Stimulated activated CD4-positive, alpha-beta T cell treated with anti-CD3 and anti-CD28 coated beads, Interleukin-2, amount 100 ng/mL, for 4 hours (primary cell): ENCODE measurements at places on chromosomes 13 and 19.

DNA sequence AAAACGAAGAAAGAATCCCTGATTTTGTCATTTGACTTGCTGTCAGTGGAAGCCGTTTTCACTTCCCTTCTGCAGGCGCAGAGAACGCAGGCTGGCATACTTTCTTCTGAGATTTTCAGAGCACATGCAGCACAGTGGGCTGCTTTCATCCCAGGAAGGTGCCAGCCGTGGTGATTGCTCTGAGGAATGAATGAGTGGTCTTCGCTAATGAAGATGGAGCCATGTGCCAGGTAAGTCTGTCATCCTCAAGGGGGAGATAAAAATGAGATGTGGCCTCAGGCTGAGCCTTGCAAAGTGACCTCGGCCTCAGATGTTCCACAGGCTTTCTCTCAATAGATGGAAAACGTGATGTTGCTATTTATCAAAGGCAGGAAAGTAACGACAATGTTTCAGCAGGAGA, 94.6 kb upstream of the FARP1 start:
- no peak for DNase-seq

DNA sequence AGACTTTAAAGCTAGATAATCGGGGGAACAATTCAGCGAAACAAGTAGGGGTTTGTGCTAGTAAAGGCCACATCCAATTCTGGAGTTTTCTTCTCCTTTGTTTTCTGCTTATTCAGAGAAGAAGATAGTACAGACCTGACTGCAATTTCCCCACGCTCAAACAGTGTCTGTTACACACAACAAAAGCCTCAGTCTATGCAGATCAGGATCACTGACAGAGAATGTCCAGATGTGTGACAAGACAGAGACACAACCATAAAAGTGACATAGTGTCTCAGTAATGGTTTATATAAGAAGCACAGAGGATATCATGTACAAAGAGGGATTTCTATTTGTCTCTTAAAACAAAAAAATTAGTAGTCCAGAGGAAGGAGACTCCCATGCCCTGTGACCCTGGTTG, 70.7 kb upstream of the GTF3A start:
- no peak for DNase-seq

GRCh38 chr13:51041126-51041525, 69.9 kb downstream of the C13orf42 start:
- no peak for DNase-seq

GRCh38 chr13:57569986-57570385, 61.6 kb upstream of the PCDH17 start:
- DNase-seq, result no peak

DNA sequence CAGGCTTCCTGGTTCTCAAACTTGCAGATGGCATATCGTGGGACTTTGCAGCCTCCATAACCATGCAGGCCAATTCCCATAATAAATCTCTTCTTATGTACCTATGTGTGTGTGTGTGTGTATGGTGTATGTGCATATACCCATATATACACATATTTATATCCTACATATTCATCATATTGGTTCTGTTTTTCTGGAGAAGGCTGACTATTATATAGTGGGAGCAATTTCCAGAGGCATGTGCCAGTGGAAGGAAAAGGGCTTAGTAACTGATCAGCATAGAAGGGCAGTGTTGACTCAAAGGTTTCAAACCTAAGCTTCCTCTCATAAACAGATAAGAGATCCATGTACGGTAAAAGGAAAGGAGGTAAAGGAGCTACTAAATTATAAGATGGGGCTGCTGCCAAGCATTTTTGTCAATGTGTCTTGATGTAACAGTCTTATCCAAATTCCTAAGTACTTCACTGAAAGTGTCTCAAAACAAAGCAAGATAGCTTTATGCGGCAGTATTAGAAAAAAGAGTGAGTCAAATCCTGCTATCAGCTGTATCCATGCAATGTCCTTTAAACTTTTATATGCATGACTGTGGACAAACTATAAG, 432.1 kb downstream of the TBC1D4 start:
- no peak for DNase-seq

GRCh38 chr13:99737481-99738245, 233.9 kb downstream of the ZIC5 start:
- no peak for DNase-seq

DNA sequence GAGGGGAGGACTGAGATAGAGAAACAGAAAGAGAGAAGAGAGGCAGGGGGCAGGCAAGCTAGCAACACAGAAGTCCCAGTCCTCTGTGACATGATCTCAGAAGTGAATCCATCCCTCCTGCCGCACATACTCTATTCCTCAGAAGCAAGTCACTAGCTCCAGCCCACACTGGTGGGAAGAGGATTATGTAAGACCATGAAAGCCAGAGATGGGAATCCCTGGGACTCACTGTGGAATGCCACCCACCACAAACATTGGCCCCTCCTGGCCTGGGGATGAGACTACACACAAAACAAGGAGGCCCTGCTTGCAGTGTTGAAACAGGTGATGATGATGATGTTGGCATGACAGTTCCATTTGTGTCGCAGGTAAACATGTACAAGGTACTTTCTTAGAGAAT, 419.9 kb downstream of the IRS2 start:
- no peak for DNase-seq

- no peak for DNase-seq
Observed at GRCh38 chr19:18223860-18224524, 2.2 kb downstream of the PDE4C start.

DNA sequence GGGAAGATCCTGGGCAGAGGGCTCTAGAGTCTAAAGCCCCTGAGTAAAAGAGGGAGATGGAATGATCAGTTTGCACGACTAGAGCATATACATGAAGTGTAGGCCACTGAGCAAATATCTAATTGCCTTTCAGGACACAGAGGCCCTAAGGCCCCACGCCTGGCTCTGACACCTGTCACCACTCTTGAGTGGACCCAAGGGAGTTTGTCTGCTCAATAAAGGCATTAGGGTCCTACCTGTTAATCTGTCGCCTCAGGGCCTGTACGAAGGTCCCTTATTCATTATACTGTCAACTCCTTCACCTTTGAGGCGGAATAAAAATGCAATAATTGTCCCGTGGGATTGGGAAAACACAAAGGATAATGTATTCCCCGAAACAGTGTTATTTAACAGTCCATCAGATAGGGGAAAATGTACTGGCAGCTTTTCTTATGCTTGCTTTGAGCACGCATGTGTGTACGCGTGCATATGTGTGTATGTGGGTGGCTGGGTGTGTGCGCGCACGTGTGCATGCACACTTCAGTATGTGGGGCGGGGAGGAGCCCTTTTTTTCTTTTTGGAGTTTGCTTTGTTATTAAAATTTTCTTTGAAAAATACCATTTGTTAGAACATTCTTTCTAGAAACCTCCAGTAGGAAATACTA, 161.8 kb upstream of the SERP2 start:
- no peak for DNase-seq

DNA sequence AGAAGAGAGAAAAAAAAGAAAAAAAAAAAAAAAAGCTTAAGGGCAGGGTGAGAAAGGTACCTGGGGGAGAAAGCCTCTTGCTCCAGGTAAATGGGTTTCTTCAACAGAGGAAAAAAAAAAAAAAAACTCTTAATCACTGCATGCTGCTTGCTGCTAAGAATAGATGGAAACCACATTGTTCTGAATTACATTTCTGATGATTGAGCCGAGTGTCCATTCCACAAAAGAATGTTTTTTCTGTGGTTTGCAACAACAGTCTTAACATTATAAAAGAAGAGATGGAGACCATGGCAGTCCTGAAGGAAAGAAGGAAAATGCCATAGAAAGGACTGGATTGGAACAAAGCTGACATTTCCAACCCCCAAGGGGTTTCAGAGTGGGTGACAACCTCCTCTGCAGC, 1312.7 kb downstream of the SLITRK1 start:
- DNase-seq, result no peak

DNA sequence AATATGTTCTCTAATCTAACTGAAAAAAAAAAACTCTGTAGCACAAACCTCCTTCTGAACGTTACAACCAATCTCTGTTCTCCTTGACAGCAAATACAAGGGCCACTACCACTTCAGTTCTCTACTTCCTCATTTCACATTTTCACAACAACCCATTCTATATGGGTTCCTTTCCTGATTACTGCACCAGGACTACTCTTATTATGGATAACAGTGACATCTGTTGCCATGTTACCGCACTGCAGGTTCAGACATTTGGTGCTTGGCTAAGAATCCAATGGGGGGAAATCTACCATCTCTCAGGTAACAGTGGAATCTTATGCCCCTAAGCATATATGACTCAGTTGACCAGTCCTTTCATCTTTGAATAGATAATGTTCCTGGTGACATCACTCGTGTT, 11.6 kb upstream of the FPR3 start:
- no peak for DNase-seq

- DNase-seq, result no peak
Observed at GRCh38 chr19:35585848-35586247, at the start of gene PMIS2. Gene PMIS2 (plus strand): TSS chr19:35586173. CDS start chr19:35586260, 87 bp downstream.

- DNase-seq, result no peak
Observed at GRCh38 chr19:16824658-16825311, 4.4 kb upstream of the SIN3B start.

- DNase-seq, result peak; percentile 69
Observed at GRCh38 chr13:20160306-20161274, at the start of gene GJA3. Gene GJA3 (minus strand): TSS chr13:20161052. CDS start chr13:20143288, 17,764 bp downstream.

GRCh38 chr13:98487522-98487921, 89.4 kb downstream of the STK24 start:
- no peak for DNase-seq

DNA sequence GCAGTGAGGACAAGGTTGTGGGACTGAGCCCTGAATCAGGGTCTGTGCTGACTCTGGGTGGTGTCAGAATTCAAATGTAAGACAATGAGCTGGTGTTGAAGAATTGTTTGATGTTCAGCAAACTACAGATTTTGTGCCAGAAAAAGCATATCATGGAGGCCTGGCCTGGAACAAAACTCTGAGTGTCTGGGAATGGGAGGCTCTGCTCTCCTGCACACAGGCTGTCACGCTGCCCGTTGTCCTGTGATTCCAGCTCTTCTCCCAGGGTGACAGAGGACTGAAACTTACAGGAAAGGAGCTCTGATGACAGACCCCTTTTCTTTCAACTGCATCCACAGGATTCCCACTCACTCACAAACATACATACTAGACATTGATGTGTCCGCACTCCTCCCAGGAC, 120.1 kb downstream of the ZNF486 start:
- DNase-seq, result no peak

DNA sequence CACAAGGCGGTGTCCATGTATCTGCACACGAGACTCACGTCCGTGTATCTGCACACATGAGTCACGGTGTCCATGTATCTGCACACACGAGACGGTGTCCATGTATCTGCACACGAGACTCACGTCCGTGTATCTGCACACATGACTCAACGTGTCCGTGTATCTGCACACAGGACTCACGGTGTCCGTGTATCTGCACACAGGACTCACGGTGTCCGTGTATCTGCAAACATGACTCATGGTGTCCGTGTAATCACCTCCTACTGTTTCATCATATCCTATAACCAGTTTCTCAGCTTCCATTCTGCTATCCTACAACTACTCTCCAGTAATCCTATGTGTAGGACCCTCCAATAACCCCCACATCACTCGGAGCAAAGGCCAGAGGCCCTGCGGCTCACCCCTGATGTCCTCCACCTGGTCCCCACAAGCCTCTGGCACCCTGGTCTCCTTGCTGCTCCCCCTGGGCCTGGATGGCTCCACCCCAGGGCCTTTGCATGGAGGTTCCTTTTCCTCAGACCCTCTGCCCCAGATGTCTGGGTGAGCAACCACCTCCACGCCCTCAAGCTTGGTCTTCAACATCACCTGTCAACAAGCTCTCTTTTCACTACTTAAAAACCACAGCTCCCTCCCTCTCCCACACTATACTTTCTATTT, 2.5 kb upstream of the TMEM255B start:
- no peak for DNase-seq

DNA sequence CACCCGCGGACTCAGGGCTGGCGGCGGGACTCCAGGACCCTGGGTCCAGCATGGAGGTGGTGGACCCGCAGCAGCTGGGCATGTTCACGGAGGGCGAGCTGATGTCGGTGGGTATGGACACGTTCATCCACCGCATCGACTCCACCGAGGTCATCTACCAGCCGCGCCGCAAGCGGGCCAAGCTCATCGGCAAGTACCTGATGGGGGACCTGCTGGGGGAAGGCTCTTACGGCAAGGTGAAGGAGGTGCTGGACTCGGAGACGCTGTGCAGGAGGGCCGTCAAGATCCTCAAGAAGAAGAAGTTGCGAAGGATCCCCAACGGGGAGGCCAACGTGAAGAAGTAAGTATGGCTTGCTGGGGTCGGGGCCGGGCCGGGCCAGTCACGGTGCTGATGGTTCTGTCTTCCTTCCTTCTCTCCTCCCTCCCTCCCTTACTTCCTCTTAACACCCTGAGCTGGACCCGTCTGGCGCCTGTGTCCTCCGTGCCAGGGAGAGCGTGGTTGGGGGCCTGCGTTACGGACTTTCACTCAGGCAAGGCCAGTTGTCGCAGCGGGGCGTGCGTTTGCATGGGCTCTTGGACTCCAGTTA, 1.4 kb downstream of the STK11 start:
- no peak for DNase-seq

DNA sequence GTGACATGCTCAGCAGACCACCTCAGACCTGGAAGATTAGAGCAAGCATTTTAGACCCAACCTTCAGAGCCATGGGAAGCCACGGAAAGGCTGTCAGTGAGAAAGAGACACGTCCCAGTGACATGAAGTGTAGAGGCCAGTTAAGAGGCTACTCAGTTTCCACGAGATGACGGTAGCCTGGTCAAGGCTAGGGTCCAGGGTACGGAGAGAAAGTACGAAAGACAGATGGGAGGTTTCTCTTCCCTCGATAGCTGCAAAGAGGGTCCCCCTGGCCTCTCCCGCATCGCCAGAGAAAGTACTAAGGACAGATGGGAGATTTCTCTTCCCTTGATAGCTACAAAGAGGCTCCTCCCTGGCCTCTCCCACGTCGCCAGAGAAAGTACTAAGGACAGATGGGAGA, 8.6 kb downstream of the ZSCAN5A start:
- no peak for DNase-seq

DNA sequence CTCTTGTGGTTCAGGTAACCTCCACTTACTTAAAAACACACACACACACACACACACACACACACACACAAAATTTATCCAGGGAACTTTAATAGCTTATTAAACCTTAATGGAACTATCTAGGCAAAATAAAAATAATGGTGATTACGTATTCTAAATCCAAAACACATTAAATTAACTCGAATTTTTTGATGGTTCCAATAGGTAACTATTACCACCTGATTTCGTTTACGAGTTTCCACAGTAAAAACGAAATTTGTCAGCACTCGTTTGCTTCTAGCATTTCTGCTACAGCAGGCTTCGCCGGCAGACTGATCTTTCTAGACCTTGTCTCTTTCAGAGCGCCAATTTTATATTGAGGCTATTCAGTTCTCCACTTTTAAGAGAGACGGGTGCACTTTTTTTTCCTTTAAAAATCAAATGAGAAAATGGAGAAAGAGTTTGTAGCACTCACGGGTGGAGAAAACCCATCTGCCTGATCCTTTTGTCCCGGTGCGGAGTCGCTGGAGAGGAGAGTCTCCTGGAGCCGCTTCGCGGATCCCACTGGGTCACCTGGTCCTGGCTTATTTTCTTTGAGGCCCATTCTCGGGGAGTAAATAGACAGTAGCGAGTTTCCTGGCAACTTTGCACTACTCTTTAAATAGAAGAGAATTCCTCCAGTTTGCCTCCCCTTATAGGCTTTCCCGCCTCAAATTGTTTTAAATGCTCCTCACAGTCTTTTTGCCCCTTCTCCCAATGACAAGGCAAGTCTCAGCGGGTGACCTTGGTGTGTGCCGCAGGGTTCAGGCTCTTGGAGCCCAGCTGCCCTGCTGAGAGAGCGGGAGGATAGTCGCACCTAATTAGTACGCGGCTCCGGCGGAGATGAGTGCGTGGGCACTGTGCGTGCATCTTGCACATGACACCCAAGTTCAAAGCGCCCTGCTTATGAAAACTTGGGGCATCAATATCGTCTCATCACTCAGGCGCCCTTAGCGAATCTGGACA, 117.0 kb downstream of the KCNRG start:
- DNase-seq, result peak; percentile 34

GRCh38 chr13:95793018-95793555, 116.1 kb downstream of the DNAJC3 start:
- DNase-seq, result no peak
